ENCODE measurements at places on chromosomes 13 and 19.

GRCh38 chr19:43470288-43470687, 4.9 kb upstream of the LYPD3 start:
- peaks cover 7% of the 10 kb centered on the region for H3K4me1 ChIP-seq
- H3K27ac ChIP-seq, result no peak overlapping the region
- DNase-seq, result no peak
- no peak overlapping the region for H3K4me3 ChIP-seq
- H3K36me3 ChIP-seq, result no peaks in the 10 kb centered on the region
- peaks cover 12% of the 10 kb centered on the region for H3K27me3 ChIP-seq

- DNase-seq, result no peak
- no peaks in the 10 kb centered on the region for H3K27me3 ChIP-seq
- no peak overlapping the region for H3K27ac ChIP-seq
- no peak overlapping the region for H3K4me3 ChIP-seq
- no peaks in the 10 kb centered on the region for H3K36me3 ChIP-seq
Measured at GRCh38 chr13:43269037-43269481, 245.7 kb downstream of the DNAJC15 start.

- no peak overlapping the region for H3K27ac ChIP-seq
- no peaks in the 10 kb centered on the region for H3K27me3 ChIP-seq
- no peak overlapping the region for H3K4me3 ChIP-seq
- H3K36me3 ChIP-seq, result no peaks in the 10 kb centered on the region
Measured at GRCh38 chr19:942133-942645, 16.4 kb downstream of the ARID3A start.

- no peak for DNase-seq
- H3K27ac ChIP-seq, result no peak overlapping the region
- no peaks in the 10 kb centered on the region for H3K27me3 ChIP-seq
- no peak overlapping the region for H3K4me3 ChIP-seq
- H3K4me1 ChIP-seq, result no peaks in the 10 kb centered on the region
Measured at GRCh38 chr19:46564701-46565100, 36.4 kb upstream of the CALM3 start.

- no peak overlapping the region for H3K4me3 ChIP-seq
- DNase-seq, result no peak
Measured at GRCh38 chr13:112333756-112334543, 42.2 kb upstream of the SPACA7 start.

- no peaks in the 10 kb centered on the region for H3K27me3 ChIP-seq
- no peaks in the 10 kb centered on the region for H3K36me3 ChIP-seq
- no peak overlapping the region for H3K27ac ChIP-seq
- H3K4me3 ChIP-seq, result no peak overlapping the region
Measured at GRCh38 chr13:83352391-83352790, 529.9 kb downstream of the SLITRK1 start.

All from psoas muscle (tissue), 8 donors.